HFFc6 (cell line): ENCODE measurements at places on chromosomes 16 and 17. TPM values are rescaled to one million over a fixed set of nuclear protein-coding genes. Genes with fewer than 3 reads are reported as not detected.

Gene CAMTA2
- total RNA-seq, result 55.4 to 60.8 TPM (median 59.5 TPM) in 3 replicates

- H3K36me3 ChIP-seq, result peaks cover 4% of the 10 kb centered on the region; the same call in 1 of the 2 replicates
- no peaks in the 10 kb centered on the region; the same call in 1 of the 2 replicates for H3K27me3 ChIP-seq
- no peak overlapping the region for H3K4me3 ChIP-seq
- DNase-seq, result no peak
These were observed 6.7 kb downstream of the GPR142 start for GRCh38 chr17:74373838-74374606.

DNA sequence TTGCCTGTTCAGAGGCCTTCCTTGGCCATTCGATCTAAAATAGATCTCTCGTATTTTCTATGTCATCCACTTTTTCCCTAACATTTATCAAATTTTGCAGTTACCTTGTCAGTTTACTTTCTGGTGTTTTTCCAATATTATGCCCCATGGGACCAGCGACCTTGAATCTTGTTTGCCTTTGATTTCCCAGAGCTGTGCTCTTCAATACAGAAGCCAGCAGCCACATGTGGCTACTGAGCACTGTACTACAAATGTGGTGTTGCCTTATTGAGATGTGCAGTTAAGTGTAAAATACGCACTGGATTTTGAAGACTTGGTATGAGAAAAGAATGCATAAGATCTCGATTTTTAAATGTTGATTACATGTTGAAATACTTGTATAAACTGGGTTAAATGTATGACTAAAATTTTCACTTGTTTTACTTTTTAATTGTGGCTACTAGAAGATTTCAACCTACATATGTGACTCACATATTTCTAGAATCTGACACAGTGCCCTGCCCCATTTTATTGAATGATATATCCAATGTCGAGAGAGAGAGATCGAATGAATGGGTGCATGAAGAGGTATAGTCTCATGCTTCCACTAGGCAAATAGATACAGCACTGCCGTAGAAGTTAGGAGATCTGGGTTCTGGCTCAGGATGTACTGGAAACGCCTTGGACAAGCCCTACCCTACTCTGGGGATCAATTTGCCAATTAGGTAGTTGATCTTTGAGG lies 824 bp upstream of the PSME3 start:
- peaks cover 10% of the 10 kb centered on the region; the same call in 1 of the 2 replicates for H3K36me3 ChIP-seq
- H3K4me1 ChIP-seq, result peaks cover 21% of the 10 kb centered on the region
- no peak for DNase-seq
- peak overlapping the region; percentile 98 for H3K4me3 ChIP-seq
- peaks cover 4% of the 10 kb centered on the region; the same call in 1 of the 2 replicates for H3K27me3 ChIP-seq
- peak overlapping the region; percentile 99 for H3K27ac ChIP-seq

Gene MYADML2
- not detected in 2 replicates for total RNA-seq

DNA sequence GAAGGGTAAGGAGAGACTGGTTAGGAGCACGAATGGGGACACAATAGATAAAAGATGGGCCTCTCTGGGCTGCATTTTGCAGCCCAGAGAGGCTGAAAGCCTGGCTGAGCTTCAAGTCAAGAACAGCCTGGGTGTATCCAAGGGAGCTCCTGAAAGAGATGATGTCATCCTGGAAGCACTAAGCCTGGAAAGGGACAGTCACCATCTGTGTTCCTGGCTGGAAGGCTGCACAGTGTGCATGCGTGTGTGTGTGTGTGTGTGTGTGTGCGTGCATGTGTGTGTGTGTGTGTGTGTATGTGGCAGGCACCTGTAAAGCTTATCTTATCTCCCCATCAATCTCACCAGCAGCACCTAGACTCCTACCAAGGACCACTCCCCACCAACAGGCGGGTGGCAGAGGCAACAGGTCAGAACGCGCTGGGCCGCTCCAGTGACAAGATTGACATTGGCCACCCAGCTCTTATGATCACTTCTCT lies 44.1 kb downstream of the COG7 start:
- peak overlapping the region; percentile 7; the same call in 1 of the 2 replicates for H3K27ac ChIP-seq
- H3K27me3 ChIP-seq, result peaks cover 3% of the 10 kb centered on the region; the same call in 1 of the 2 replicates
- H3K36me3 ChIP-seq, result peaks cover 18% of the 10 kb centered on the region
- DNase-seq, result peak; percentile 76

DNA sequence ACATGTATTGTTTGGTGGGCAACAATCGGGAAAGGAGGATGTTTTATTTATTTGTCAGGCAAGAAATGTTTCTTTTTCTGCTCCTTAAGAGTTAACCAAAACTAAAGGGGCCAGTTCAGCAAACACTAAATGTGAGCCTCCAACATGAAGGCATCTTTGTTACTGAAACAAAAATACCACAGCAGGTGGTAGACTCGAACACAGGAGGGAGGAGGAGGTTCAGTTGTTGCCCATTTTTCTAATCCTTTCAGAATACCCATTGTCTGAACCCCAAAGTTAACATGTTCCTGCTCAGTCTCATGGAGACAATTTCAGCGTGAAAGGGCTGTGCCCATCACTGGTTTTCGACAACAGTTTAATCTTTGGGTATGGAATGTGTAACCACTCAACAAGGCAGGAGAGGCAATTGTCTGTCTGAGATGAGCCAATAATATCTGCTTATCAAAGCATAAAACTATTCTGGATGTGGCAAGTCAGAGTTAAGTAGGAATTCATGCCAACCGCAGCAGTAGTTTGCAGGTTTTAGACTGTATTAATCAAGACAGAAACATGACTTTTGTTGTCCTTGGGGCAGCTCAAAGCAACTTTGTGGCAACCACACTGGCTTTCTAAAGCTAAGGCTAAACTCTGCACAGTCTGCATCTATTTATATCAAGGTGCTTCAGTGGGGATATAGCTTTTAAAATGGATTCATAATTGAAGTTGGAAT lies 211.7 kb downstream of the FTO start:
- peaks cover 19% of the 10 kb centered on the region; the same call in 1 of the 2 replicates for H3K4me1 ChIP-seq
- no peak for DNase-seq
- no peaks in the 10 kb centered on the region for H3K36me3 ChIP-seq
- H3K27ac ChIP-seq, result no peak overlapping the region
- H3K4me3 ChIP-seq, result no peak overlapping the region
- no peaks in the 10 kb centered on the region for H3K27me3 ChIP-seq

GRCh38 chr16:1154887-1155331 lies 2.0 kb downstream of the CACNA1H start:
- no peak overlapping the region for H3K4me3 ChIP-seq
- H3K27me3 ChIP-seq, result peaks cover 6% of the 10 kb centered on the region
- no peaks in the 10 kb centered on the region for H3K36me3 ChIP-seq
- no peak overlapping the region for H3K27ac ChIP-seq
- DNase-seq, result no peak

DNA sequence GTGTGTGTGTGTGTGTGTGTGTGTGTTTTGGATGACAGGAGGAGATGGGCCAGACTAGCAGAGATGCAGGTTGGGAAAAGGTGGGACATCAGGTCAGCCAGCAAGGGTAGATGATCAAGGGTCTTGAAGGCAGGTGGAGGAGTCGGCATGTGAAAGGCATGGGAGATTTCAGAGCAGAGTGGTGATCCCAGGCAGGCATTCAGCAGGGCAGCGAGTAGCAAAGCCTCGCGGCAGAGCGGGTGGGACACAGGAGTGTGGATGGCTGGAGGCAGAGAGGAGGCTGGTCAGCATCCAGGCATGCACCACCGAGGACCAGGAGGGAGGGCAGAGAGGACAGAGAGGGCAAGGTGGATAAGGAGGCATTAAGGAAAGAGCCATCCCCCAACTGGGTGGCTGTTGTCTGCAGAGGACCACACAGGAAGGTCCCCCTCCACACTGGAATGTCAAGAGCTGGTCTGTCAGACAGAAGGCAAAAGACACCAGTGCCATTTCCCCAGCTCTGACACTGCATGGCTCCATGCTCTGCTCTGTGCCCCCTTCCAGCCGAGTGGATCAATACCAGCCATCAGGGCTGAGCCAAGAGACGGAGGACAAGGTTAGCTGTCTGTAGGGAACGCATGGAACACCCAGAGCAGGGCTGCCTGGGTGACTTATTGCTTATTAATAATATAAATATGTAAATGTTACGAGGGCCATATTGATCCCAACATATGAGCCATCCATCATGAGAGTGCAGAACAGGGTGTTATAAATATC lies 74.8 kb upstream of the RPL38 start:
- DNase-seq, result no peak
- no peak overlapping the region for H3K4me3 ChIP-seq
- H3K4me1 ChIP-seq, result no peaks in the 10 kb centered on the region
- H3K27me3 ChIP-seq, result peaks cover 10% of the 10 kb centered on the region
- H3K36me3 ChIP-seq, result peaks cover 13% of the 10 kb centered on the region; the same call in 1 of the 2 replicates
- no peak overlapping the region for H3K27ac ChIP-seq

Gene TMC8
- not detected in 3 replicates for total RNA-seq

Gene CEP295NL
- 1.6 to 1.8 TPM (median 1.6 TPM) in 3 replicates for total RNA-seq

GRCh38 chr16:79580453-79581191 lies 19.9 kb downstream of the MAF start:
- no peak overlapping the region for H3K4me3 ChIP-seq
- H3K27me3 ChIP-seq, result no peaks in the 10 kb centered on the region
- H3K36me3 ChIP-seq, result no peaks in the 10 kb centered on the region
- no peaks in the 10 kb centered on the region for H3K4me1 ChIP-seq
- no peak for DNase-seq
- H3K27ac ChIP-seq, result no peak overlapping the region

DNA sequence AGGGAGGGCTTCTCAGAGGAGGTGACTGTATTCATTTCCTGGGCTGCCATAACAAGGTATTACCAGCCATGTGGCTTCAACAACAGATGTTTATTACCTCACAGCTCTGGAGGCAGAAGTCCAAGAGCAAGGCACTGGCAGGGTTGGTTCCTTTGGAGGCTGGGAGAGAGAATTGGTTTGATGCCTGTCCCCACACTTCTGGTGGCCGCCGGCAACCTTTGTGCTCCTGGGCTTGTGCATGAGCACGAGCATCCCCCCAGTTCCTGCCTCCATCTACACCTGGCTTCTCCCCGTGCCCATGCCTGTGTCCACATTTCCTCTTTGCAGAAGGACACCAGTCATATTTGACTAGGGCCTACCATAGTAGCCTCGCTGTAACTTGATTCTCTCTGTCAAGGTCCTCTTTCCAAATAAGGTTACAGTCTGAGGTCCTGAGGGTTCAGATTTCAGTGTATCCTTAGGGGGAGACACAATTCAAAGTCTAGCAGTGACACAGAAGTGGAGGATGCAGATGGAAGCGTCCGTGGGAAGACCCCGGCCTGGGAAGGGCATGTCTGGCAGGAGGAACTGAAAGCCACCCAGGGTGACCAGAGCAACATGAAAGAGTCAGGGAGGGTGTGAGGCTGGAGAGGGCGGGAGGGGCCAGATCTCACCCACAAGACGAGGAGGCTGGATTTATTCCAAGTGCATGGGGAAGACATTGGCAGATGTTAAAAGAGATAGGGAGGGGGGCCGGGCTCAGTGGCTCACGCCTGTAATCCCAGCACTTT lies 188.2 kb upstream of the HSBP1 start:
- no peak overlapping the region for H3K4me3 ChIP-seq
- no peak for DNase-seq
- peaks cover 5% of the 10 kb centered on the region; the same call in 1 of the 2 replicates for H3K4me1 ChIP-seq

Gene MT1H
- total RNA-seq, result not detected in 3 replicates

DNA sequence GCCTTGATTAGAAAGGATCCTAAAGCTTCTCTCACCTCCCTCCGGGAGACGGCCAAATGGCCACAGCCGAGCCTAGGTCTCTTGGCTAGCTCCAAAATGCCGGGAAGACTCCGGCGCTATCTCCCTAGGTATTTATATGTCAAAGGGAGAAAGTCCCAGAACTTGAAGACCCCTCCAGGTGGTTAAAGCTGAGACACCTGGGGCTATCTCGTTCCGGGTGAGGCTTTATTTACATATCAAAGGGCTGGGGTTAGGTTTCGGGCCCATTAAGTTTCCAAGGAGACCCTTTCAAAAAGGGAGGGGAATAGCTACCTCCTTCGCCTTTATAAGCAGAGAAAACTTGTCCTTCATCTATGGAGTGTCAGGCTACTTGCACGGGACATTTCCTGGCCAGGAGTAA lies 70.9 kb upstream of the KIFC3 start:
- peaks cover 2% of the 10 kb centered on the region; the same call in 1 of the 2 replicates for H3K27me3 ChIP-seq
- H3K36me3 ChIP-seq, result no peaks in the 10 kb centered on the region

Gene CXCL16
- total RNA-seq, result 0.62 to 0.80 TPM (median 0.66 TPM) in 3 replicates

DNA sequence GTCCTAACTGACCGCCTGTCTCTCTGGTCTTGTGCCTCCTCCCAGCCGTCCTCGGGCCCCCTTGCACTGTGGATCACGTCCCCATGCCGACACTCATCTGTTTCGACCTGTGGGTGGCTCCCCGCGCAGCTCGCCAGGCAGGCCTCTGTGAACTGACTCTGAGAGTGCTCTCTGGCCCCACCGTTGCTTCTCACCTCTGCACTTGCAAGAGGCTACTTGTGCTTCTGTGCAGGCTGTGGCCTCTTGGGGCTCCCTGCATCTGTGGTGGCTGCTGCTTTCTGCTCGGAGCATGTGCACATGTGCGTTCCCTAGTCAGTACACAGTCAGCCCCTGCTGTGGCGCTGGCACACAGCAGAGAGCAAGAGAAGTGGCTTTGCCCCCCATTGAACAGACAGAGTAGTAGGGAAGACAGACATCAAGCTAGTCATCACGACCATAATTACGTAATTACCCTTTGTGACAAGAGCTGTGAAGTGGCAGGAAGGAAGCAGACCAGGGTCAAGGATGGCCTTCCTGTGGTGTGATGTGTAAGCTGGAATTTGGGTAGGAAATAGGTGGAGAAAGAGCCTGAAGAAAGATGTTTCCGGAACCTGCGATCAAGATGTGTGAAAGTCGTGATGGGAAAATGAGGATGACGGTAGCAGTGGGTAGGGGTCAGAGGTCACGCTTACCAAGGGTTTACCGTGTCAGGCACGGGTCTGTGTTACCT lies 256.0 kb upstream of the CACNG5 start:
- H3K4me3 ChIP-seq, result peak overlapping the region; percentile 43
- peaks cover 55% of the 10 kb centered on the region for H3K4me1 ChIP-seq
- DNase-seq, result no peak

DNA sequence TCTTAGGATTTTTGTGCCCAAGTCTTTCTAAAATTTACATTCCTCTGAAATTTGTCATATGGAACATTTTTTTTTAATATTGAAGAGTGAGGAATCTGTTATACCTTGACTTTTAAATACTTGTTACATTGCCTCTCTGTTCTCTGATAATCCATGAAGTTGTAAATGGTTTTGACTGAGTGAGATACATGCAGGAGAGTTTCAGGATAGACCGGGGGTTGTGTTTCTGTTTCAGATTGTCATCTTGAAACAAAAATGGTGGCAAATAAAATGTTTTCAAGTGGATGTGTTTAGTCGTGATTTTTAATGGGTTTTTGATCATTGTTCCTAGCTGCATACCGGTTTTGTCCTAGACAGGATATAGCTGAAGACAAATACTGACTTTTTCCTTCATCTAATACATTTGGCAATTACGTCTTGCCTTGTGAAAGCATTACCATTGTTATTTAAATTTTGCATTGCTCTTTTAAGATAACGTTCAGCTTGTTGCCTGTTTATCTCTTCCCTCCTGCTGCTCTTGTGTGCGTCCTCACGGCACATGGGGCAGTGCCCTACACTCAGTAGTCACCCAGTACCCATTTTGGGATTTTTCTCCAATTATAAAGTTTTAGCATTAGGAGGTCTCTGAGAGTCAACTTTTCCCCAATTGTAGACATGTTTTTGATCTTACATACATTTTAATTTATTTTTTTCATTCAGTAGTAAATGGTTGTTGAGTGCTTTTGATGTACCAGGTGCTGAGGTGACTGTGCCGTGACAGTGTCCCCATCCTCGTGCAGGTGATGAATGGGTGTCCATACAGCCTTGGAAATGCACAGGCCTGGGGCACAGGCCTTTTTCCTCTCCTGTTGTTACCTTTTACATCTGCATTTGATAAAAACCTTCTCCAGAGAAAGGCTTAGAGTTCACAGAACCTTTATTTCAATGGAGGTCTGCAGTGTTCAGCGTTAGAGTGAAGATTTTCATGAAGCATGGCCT lies 169.9 kb downstream of the MSI2 start:
- H3K27ac ChIP-seq, result no peak overlapping the region
- no peaks in the 10 kb centered on the region; the same call in 1 of the 2 replicates for H3K36me3 ChIP-seq
- peaks cover 43% of the 10 kb centered on the region for H3K4me1 ChIP-seq
- no peak overlapping the region for H3K4me3 ChIP-seq
- DNase-seq, result no peak
- no peaks in the 10 kb centered on the region; the same call in none of the 2 replicates for H3K27me3 ChIP-seq
